ENCODE measurements at places on chromosomes 12 and 14. TPM values are rescaled to one million over a fixed set of nuclear protein-coding genes. Genes with fewer than 3 reads are reported as not detected.

DNA sequence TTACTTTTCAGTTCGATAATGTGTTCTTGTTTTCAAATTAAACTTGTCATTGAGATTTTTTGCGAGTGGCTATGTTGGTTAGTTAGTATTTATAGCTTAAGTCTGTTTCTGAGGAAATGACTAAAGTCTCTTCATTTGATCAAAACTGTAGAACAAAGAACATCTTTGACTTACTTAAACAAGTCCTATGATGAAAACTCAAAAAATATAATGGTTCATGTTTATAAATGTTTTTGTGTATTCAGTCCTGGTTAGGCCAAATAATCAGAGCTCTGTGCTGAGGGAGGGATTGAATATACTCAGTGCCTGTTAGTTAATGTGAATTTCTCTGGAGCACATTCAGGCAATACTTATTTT, 51.7 kb downstream of the PPFIBP1 start:
- no peak for DNase-seq

DNA sequence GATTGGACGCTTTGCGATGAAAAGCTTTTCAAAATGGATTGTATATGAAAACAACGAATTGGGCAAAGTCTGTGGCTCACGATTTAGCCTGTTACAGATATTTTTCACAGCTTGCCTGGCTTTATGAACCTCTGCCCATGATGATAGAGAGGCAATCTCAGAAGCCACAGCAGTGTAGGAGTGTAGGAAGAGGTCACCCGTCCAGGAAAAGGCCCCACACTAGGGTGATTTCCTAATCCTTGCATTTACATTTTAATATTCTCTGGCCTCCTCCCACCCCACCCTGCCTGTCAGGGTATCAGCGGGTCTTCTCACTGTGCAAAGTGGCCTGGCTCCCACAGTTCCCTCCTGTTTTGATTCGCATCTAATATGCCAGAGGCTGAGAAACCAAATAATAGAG, 81.8 kb upstream of the FOXN3 start:
- DNase-seq: no peak

GRCh38 chr12:113236539-113237399, 15.5 kb downstream of the TPCN1 start:
- DNase-seq: no peak

Gene HSPB8
- not detected for polyA plus RNA-seq

GRCh38 chr12:46435625-46436024, 63.1 kb upstream of the SLC38A2 start:
- no peak for DNase-seq

- DNase-seq: no peak
These were observed 18.1 kb downstream of the MLXIP start for GRCh38 chr12:122096591-122097149.

DNA sequence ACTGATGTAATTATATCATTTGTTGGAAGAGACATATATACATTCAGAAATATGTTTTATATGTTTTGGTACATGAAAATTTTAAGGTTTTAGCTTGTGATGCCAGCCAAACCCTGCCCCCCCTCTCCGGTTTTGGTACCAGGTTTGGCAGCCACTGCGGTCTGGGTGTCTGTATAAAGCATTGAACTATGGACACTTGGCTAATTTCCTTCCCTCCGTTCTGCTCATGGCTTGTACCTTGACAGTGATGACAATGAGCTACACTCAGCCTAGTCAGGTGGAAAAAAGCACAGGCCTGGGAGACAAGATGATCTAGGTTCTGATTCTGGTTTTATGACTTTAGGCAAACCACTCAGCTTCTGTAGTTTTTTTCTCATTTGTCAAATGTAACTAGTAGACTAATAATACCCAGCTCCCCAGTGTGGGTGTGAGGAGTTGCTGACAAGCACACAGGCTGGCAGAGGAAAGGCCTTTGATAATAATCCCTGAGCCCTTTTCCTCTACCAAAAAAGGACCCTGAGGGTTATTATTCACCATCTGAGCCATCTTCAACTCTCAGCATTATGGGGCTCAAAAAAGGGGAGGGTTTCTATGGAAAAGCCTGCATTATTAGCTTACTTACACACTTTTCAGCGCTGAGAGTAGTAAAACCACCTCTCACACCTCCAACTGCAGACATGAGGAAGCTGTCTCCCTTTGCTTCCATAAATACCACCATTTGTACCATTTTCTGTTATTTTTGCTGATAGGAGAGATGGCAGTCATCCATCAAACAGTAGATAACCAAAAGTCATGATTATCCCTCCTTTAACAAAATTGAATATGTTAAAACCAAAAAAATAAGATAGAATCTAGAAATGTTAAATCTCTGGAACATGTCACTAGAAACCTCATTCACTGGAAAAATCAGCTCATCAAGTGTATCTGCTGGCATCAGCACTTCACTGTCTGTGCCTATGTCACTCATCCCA, 76.3 kb upstream of the PSMC1 start:
- no peak for DNase-seq

Gene ASPG
- polyA plus RNA-seq: not detected

Gene ADAM20
- polyA plus RNA-seq: 0.18 TPM

- no peak for DNase-seq
These were observed 23.6 kb upstream of the REP15 start for GRCh38 chr12:27672643-27673042.

DNA sequence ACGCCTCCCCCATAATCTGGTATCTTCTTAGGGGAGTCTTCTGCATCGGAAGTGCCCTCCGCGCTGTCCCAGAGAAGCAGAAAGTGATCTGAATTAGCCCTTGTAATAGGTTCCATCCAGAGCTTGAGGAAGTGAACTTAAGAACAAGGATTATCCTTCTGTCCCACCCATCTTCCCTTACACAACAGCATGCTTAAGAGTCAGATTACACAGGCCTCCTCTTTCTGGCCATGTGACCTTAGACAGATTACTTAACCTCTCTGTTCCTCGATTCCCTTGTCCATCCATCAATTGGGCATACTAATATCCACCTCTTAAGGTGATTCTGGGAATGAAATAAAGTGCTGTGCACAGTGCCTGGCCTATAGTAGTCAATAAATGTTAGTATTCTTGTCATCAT, 11.4 kb downstream of the CABP1 start:
- no peak for DNase-seq

Data from B cell (primary cell).